ENCODE measurements at places on chromosomes 5 and 9.

DNA sequence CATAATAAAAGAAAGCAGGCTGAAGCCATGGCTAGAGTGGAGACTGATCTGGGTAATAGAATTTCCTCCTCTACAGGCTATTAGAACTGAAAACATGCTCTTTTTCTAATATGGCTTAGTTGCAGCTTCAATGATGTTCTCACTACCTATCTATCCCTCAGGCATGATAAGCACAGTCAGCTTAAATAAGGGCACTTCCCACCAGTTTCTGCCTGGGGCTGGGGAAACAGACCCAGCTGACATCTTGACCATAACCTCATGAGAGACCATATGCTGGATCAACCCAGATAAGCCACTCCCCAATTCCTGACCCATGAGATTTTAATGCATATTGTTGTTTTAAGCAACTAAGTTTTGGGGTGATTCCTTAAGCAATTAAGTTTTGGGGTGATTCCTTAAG lies 81.2 kb downstream of the ZNF366 start:
- no peak overlapping the region for H3K27ac ChIP-seq
- no peaks in the 10 kb centered on the region for H3K36me3 ChIP-seq
- H3K27me3 ChIP-seq, result no peaks in the 10 kb centered on the region
- no peak for DNase-seq

- no peak overlapping the region for H3K4me3 ChIP-seq
- no peak overlapping the region for H3K27ac ChIP-seq
- no peaks in the 10 kb centered on the region for H3K27me3 ChIP-seq
- no peaks in the 10 kb centered on the region for H3K36me3 ChIP-seq
- no peaks in the 10 kb centered on the region for H3K4me1 ChIP-seq
Observed at GRCh38 chr5:63128761-63129160, 550.1 kb downstream of the LRRC70 start.

DNA sequence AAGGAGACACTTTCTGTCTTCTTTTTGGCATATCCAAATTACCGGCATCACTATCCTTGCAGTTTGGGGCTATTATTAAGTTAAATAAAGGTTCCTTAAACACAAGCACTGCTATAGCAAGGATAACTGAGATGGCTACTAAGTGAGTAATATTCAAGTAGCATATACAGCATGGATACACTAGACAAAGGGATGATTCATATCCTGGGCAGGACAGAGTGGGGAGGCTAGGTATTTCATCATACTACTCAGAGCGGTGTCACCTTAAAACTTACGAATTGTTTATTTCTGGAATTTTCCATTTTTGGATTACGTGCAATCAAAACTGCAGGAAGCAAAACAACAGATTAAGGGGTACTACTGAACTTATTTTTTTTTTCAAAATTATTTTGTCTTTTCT lies 54.1 kb downstream of the FER start:
- H3K4me3 ChIP-seq, result no peak overlapping the region
- H3K36me3 ChIP-seq, result no peaks in the 10 kb centered on the region
- no peaks in the 10 kb centered on the region for H3K27me3 ChIP-seq

DNA sequence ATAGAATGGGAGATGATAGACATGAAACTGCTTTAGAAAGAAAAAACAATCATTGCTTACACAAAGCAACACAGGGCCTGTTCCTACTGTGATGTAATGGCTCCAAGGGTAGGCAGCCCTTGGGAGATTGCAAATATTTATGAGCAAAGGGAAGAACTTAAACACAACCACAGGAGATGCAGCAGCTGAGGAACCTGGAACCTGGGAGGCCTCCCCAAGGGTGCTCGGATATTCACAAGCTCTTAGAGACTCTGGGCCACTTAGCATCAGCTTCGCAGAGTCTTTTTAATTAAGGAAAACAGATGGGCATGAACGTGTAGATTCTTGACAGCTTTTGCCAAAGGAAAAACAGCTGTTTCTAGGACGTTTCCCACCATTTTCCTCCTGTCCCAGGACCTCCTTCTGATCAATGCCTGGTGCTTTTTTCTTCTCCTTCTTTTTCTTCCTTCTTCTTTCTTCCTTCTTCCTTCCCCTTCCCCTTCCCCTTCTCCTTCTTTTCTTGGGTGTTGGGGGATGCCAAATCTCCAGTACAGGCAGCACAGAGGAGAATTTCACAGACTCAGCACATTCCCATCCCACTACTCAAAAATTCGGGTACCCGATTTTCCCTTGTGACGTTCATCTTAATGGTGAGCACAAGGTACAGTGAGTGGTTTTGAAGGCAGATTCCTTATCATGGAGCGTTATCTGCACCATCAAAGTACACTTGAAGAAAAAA lies 28.1 kb upstream of the TCF7 start:
- H3K4me3 ChIP-seq, result no peak overlapping the region
- no peaks in the 10 kb centered on the region for H3K4me1 ChIP-seq
- no peak for DNase-seq
- no peaks in the 10 kb centered on the region for H3K27me3 ChIP-seq

GRCh38 chr9:117305454-117305853 lies 109.4 kb downstream of the ASTN2 start:
- no peak overlapping the region for H3K27ac ChIP-seq
- H3K36me3 ChIP-seq, result no peaks in the 10 kb centered on the region
- no peaks in the 10 kb centered on the region for H3K4me1 ChIP-seq
- H3K4me3 ChIP-seq, result no peak overlapping the region

DNA sequence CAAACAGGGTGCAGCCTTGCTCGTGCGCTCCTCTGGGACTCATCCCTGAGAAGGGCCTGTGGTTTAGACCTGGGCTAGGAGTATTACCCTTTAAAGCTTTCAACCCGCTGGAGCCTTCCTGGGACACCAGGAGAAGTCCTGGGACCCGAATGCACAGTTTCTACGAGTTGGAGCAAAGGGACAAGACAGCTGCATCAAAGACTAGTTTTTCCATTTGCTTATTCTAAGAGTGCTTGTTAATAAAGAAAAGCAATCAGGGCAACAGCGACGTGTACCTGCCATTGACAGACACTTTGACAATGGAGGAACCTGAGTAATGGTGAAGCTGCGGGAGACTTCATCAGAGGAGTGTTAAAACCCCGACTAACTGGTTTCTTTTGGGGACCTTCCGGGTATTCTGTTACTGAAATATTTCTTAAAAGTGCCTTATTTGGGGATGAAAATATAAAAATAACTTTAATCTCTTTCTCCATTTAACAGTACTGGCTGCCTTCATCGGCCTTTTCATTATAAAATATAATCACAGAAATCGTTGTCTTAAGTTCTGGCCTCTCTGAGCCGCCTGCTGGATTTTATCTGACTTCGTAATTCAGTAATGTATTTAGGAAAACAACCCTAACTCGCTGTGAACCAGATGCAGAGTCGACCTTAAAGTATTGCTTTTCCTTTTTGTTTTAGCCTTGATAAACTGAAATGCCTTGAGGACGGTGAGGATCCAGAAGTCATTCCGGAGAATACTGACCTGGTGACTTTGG lies 732 bp downstream of the SNAPC3 start:
- H3K4me3 ChIP-seq, result peak overlapping the region; percentile 92
- no peaks in the 10 kb centered on the region for H3K27me3 ChIP-seq
- no peaks in the 10 kb centered on the region for H3K4me1 ChIP-seq
- H3K27ac ChIP-seq, result peak overlapping the region; percentile 94

GRCh38 chr5:9197881-9198260 lies 348.0 kb downstream of the SEMA5A start:
- no peaks in the 10 kb centered on the region for H3K4me1 ChIP-seq
- no peak overlapping the region for H3K4me3 ChIP-seq
- H3K27me3 ChIP-seq, result no peaks in the 10 kb centered on the region
- DNase-seq, result no peak

DNA sequence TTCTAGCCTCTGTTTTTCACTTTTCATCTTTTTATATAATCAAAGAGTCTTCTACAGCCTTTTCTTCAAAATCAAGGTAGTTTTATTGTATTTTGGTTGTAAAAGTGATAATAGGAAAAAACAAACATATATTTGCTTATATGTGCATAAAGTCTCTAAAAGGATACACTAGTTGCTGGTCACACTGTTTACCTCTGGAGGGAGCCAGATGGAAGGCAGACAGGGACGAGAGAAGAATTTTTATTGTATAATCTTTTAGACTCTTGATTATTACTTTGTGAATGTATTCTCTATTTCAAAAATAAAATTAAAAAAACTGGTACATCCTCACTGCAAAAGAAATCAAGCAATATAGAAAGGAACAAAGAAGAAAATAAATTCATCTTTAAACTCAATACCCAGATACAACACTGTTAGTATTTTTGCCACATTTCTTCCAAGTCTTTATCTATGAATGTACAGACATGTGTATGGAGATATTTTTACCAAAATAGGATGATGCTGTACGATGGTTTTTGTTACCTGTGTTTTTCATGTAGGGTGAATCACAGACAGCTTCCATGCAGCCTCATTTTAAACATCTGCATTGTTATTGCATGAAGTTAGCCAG lies 6.1 kb upstream of the RNF183 start:
- H3K4me1 ChIP-seq, result no peaks in the 10 kb centered on the region
- no peak for DNase-seq
- H3K4me3 ChIP-seq, result no peak overlapping the region
- H3K36me3 ChIP-seq, result no peaks in the 10 kb centered on the region

- no peak for DNase-seq
- no peaks in the 10 kb centered on the region for H3K4me1 ChIP-seq
- H3K27ac ChIP-seq, result no peak overlapping the region
- H3K36me3 ChIP-seq, result no peaks in the 10 kb centered on the region
- no peak overlapping the region for H3K4me3 ChIP-seq
Observed at GRCh38 chr9:82621447-82621846, 441.5 kb downstream of the RASEF start.

DNA sequence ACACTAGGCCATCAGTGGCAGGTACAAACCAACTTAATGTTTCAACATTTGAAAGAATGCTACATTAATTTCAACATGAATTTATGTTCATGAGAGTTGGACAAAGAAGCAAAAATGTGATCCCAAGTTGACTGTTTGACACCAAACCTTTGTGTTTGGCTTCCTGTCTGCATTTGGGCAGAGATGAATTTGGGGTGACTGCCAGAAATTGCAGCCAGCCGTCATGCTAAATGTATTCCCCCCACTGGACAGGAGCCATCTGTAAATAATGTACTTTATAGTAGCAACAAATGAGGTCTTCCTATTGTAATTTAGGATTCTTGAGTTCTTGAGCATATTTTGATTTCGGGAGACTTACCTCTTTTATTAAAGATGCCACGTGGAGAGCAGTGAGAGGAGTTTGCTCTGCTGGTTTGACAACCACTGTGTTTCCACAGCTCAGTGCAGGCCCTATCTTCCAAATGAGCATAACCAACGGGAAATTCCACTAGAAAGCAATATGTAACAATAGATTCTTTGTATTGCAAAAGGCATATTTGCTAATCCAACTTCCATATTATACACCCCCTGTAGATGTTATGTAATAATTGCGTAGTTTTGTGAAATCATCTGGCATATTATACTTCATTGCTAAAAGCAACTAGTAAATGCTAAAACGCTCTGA lies 27.6 kb downstream of the ALDH1A1 start:
- no peaks in the 10 kb centered on the region for H3K27me3 ChIP-seq
- H3K4me1 ChIP-seq, result no peaks in the 10 kb centered on the region
- no peak overlapping the region for H3K4me3 ChIP-seq
- peak overlapping the region; percentile 69 for H3K27ac ChIP-seq

GRCh38 chr5:90484540-90484939 lies 9.9 kb downstream of the POLR3G start:
- no peaks in the 10 kb centered on the region for H3K36me3 ChIP-seq
- H3K27ac ChIP-seq, result no peak overlapping the region
- no peaks in the 10 kb centered on the region for H3K27me3 ChIP-seq

GRCh38 chr9:106962122-106962521 lies 99.2 kb downstream of the ZNF462 start:
- DNase-seq, result no peak
- no peaks in the 10 kb centered on the region for H3K36me3 ChIP-seq
- no peaks in the 10 kb centered on the region for H3K27me3 ChIP-seq

DNA sequence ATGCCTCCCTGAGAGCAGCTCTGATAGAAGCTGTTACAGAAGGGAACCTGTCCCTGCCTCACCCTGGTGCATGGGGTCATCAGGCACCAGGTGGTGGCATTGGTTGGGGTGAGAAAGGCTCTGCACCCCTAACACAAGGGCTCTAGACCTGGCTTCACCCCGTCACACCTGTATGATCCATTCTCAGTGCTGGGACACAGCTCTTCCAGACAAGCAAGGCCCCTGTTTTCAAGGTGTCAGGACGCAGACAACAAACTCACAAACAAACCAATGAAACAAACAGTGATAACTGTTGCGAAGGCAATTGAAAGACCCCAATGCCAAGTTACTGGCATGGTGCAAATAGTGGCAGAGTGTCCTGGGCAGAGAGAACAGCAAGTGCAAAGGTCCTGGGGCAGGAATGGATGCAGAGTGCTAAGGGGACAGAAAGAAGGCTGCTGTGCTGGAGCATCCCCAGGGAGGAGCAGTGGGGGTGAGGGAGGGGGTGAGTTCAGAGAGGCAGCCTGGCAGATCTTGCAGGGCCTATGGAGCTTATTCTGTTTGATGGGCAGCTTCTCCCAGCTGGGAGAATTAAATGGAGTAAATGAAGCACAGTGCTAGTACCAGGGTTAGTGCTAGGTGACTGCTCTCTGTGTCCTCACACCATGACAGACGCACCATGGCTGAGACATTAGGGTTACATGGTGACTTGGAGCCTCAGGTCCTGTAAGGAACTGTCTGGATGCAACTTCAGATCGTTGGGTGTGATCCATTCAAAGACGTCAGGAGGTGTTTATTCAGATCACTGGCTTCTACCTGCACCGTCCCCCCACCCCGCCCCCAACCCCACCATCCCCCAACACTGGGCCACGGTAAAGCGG lies 67.9 kb upstream of the UNC5A start:
- no peak overlapping the region for H3K4me3 ChIP-seq
- no peaks in the 10 kb centered on the region for H3K36me3 ChIP-seq
- no peak overlapping the region for H3K27ac ChIP-seq
- DNase-seq, result no peak

GRCh38 chr9:135586601-135587109 lies 25.1 kb downstream of the PAEP start:
- no peaks in the 10 kb centered on the region for H3K4me1 ChIP-seq
- H3K36me3 ChIP-seq, result no peaks in the 10 kb centered on the region
- peaks cover 22% of the 10 kb centered on the region for H3K27me3 ChIP-seq
- no peak for DNase-seq

GRCh38 chr5:109076741-109077140 lies 329.0 kb downstream of the FER start:
- H3K27ac ChIP-seq, result no peak overlapping the region
- DNase-seq, result no peak
- H3K36me3 ChIP-seq, result no peaks in the 10 kb centered on the region
- no peak overlapping the region for H3K4me3 ChIP-seq

DNA sequence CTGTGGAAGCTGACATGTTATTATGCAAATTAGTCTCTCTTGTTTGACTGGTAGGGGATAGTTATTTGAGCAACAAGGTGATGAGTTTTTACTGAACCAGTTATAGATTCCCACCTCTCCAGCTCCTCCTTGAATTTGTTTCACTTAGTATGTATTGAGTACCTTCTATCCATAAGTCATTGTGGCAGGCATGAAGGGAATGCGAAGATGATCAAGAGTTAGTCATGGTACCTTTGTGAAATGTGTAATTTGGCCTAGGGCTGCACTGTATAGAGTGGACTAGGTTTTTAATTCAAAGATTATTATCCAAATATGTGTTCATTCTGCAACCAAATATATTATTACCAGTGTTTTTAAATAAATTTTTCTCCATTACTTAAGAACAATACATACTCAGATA lies 110.1 kb downstream of the HACD4 start:
- no peaks in the 10 kb centered on the region for H3K36me3 ChIP-seq
- no peaks in the 10 kb centered on the region for H3K4me1 ChIP-seq
- no peaks in the 10 kb centered on the region for H3K27me3 ChIP-seq
- H3K4me3 ChIP-seq, result no peak overlapping the region
- no peak for DNase-seq

Measured in breast epithelium (tissue), 4 donors.